ENCODE measurements at places on chromosomes 2 and 18.

- DNase-seq = no peak
These were observed 50.8 kb upstream of the CXCR4 start for GRCh38 chr2:136168720-136169119.

- DNase-seq = no peak
These were observed 87.5 kb downstream of the ZCCHC2 start for GRCh38 chr18:62610351-62610700.

- no peak for DNase-seq
These were observed 256.4 kb upstream of the FBXO11 start for GRCh38 chr2:48162742-48163141.

DNA sequence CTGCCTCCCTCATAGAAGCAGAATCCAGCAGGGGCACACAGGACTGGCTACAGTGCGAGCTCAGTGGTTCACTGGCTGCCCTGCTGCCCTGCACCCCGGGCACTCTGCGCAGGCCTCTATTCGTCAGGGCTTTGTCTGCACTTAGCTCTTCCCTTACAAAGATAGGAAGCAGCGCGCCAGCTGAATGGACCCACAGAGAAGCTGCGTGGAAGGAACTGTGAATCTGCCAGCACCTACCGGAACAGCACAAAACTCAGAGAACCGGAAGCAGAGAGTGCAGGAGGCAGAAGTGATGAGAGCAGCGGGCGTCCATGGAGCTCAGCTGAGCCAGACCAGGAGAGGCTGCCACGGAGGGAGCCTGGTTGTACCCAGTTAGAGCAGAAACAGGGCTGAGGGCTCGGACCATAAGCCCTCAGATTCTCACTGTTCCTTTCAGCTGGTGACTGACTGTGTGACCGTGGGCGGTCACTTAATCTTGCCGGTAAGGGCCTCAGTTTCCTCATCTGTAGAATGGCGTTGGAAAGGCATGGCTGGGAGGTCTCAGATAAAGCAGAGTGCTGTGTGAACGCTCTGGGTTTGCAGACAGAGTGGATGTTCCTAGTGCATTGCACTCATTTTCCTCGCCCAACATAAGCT, 23.1 kb upstream of the SLC66A3 start:
- no peak for DNase-seq

DNA sequence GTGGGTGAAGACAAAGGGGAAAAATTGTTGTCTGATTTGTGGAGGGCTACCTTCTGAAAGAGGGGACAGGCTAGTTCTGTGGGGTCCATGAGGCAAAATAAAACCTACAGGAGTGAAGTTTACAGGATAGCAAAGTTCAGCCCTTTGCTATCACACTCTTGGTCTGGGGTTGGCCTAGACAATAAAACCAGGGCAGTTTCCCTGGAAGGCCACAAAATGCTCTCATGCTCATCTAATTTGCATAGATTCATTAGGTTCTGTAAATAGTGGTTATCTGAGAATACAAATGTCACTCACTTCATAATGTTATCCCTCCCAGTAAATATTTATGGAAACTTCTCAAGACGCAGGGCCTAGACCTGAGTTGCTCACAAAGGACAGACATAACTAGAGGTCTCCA, 63.6 kb downstream of the INSIG2 start:
- DNase-seq = no peak

DNA sequence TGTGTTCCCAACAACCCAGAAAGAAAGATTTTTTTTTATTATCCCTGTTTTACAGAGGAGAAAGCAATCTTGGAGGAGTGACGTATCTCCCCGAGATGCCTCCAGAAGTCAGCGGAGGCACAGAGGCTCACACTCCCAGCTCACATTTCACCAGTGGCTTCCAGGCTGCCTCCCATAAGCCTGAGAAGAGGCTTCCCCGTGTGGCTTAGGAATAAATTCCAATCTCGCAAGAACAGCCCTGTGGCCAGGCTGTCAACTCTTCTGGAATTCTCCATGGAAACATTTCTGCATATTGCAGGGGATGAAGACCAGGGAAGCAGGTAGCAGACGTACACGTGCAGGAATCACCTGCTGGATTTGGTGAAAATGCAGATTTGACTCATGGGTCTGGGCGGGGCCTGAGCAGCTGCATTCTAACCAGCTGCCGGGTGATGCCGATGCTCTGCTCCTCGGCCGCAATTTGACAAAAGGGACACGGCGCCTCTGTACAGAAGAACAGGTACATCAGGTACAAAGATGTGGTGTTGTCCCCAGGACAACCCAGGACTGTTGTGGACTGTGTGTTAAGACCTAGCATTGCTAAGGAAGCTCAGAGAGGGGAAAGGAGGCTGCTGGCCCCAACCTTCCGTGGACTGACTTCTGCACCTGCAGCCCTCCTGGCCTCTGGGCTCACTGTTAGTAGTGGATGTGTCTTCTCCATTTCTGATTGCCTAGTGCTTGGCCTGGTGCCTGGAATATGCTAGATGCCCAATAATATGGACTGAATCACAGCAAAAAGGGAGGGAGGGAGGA, 114.2 kb upstream of the ID2 start:
- DNase-seq = no peak

GRCh38 chr2:1927896-1928568, 183.7 kb upstream of the PXDN start:
- no peak for DNase-seq

GRCh38 chr2:239302083-239302807, 98.6 kb downstream of the HDAC4 start:
- DNase-seq = no peak

DNA sequence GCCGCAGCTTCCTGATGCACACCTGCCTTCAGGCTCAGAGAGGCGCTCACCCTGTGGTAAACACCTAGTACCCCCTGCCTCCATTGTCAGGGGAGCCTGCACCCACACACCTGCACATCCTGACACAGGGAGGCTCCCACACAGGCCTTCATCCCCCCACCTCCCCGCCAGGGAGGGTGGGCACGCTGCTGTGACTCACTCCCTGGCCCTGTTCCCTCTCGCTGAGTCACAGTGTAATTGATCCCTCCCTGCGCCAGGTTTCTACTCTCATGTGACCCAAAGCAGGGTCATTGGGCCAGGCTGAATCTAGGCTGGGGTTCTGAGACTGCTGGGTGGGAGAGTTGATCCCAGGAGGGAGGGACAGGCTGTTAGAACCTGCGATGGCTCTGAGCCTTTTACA, 8.5 kb upstream of the CELF4 start:
- no peak for DNase-seq

DNA sequence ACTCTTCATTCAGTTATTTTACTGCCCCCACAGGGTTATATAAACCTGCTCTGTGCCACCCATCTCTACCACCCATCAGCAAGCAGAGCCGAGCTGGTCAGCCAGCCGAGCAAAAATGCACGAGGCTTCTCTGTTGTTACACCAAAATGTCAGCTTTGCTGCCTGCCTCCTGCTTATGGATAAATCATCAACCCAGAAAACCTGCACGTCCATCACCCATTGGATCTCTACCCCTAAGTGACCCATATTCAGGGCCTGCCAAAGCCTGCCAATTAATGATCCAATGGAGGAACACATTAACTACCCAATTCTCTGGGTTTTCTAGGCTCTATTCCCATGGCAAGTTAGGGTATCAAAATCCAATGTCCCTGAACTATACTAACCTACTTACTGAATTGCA, 365.5 kb upstream of the ACVR2A start:
- no peak for DNase-seq

GRCh38 chr2:6446938-6447608, 418.6 kb downstream of the CMPK2 start:
- no peak for DNase-seq

GRCh38 chr18:80115035-80115434, 6.0 kb downstream of the ADNP2 start:
- DNase-seq = no peak

- no peak for DNase-seq
These were observed 73.8 kb downstream of the TANC1 start for GRCh38 chr2:159042115-159042850.

GRCh38 chr18:47901624-47902362, 28.7 kb downstream of the SMAD2 start:
- no peak for DNase-seq

DNA sequence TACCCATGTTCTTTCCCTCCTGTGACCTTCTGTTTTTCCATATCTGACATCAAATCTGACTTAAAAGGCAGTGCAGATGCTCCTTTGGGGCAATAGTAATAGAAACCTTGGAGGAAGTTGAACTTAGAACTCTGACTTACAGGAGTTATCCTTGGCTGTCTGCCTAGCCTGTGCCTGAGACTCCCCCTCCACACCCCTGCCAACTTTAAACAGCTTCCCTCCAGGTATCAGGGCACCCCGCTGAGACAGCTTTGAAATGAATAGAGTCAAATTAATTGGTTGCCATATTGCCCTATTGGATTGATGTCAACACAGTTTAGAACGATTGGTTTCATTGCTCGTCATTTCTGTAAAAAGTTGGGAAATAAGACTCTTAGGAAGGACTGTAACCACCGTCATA, 322.0 kb downstream of the PRKCE start:
- DNase-seq = no peak

GRCh38 chr2:182043021-182043420, 57.4 kb downstream of the PPP1R1C start:
- DNase-seq = no peak

DNA sequence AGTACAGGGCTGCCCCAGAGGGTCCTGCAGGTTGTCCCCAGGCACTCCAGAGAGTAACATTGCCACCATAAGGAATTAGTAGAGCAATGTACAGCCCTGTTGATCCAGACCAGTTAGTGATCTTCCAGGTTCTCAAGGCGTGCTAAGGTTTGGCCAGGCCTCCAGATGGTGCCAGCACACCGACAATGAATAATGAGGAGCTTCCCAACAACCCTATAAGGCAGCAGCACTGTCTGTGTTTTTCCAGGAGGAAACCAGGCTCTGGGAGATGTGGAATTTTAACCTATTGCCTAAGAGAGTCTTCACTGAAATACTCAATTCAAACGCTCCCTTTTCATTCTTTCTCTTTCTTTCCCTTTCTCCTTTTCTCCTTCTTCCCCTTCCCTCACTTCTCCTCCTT, 122.1 kb downstream of the MGAT5 start:
- DNase-seq = no peak

DNA sequence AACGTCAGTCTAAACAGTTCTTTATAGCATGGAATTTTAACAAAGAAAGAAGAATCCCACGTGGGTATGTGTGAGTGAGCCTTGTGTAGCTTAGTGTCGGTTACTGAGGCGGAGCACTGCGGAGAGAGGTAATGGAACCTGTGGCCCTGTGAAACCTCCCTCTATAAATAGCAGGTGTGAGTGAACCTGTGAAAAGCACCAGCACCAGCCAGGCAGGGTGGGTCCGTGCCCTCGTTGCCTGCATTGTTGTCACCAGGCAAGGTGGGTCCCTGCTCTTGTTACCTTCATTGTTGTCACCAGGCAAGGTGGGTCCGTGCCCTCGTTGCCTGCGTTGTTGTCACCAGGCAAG, 4.7 kb downstream of the CTDP1 start:
- no peak for DNase-seq

- DNase-seq = no peak
These were observed 1084.7 kb upstream of the LRRTM1 start for GRCh38 chr2:81389203-81389602.

DNA sequence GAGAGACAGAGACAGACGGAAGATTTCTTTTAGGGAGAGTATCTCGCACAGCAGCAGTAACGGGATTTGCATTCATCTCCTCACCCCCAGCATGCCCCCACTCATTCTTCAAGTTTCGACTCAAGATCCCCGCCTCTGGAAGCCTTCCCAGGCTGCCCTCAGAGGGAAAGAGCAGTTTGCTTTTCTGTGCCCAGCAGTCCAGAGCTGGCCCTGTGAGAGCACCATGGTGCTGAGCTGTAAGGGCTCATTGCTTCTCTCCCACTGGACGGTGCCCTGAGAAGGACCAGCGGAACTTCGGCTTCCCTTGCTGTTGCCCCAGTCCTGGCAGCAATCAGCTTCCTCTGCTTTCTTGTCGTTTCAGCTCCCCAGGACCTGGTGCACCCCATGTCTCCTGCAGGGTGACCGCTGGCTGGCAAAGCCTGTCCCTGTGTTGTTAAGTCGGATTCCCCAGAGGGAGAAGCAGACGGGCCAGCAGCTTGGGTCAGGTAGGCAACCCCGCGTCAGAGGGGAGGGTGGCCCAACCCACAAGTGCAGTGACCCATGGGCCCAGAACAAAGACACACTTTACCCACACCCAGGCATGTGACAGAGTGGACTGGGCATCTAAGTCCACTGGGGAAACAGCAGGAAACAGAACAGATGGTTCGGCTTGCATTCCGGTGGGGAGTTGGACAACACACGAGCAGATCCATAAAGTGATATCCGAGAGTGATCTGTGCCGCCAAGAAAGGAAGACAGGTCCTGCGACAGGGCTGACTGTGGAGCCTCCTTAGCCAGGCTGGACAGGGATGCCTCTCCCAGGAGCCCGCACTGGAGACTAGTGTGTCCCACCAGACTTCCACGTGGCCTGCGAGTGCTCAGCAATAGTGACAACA, 36.6 kb downstream of the TMEM177 start:
- DNase-seq = no peak

GRCh38 chr2:41000906-41001305, 549.0 kb upstream of the SLC8A1 start:
- DNase-seq = no peak

DNA sequence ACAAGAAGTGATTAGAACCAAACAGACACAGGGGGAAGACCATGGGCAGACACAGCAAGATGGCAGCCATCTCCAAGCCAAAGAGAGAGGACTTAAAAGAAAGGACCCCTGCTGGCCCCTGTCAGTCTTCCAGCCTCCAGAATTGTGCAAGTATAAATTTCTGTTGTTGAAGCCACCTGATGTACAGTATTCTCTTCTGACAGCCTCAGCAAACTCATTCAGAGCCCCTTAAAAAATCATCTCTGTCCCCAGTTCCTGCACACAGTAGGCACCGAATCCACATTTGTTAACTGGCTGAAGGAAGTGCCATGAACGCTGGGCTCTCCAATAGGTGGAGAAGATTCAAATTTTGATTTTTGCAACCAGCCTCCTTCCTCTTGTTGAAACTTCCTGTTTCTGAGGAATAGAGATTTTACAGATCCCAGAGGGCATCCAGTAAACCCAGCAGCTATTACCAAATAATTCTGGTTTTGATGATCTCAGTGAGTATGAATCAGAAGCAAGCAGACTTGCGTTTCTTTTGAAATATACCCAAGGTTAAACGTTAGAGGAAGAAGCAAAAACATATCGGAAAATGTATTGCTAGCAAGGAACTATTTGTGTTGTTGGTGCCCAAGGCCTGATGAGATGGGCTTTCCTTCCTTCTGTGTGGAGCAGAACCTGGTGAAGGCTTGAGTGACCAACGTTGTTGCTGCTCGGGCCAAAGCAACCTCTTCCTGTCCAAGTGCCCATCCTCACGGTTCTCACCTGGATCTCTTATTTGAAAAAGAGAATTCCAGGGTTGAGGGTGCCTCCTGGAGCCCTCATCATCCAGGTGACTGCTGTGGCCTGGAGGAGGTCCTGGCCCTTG, 47.7 kb upstream of the PLB1 start:
- no peak for DNase-seq

GRCh38 chr2:224611938-224612337, 26.8 kb upstream of the CUL3 start:
- no peak for DNase-seq
